ENCODE measurements at places on chromosomes 12 and 14. TPM values are rescaled to one million over a fixed set of nuclear protein-coding genes. Genes with fewer than 3 reads are reported as not detected.

- no peaks in the 10 kb centered on the region for H3K36me3 ChIP-seq
- no peak overlapping the region for H3K27ac ChIP-seq
- H3K4me3 ChIP-seq = no peak overlapping the region
- DNase-seq = no peak
- no peaks in the 10 kb centered on the region for H3K4me1 ChIP-seq
- no peaks in the 10 kb centered on the region for H3K27me3 ChIP-seq
Measured at GRCh38 chr12:46342562-46343033, 30.0 kb downstream of the SLC38A2 start.

GRCh38 chr12:66004922-66005703 is 125.4 kb downstream of the LLPH start:
- H3K4me3 ChIP-seq = no peak overlapping the region
- H3K27me3 ChIP-seq = no peaks in the 10 kb centered on the region
- no peaks in the 10 kb centered on the region for H3K4me1 ChIP-seq
- DNase-seq = no peak
- H3K27ac ChIP-seq = no peak overlapping the region

- H3K27me3 ChIP-seq = no peaks in the 10 kb centered on the region
- H3K4me1 ChIP-seq = no peaks in the 10 kb centered on the region
- H3K4me3 ChIP-seq = no peak overlapping the region
- no peaks in the 10 kb centered on the region for H3K36me3 ChIP-seq
Measured at GRCh38 chr12:108441549-108441948, 73.5 kb upstream of the FICD start.

DNA sequence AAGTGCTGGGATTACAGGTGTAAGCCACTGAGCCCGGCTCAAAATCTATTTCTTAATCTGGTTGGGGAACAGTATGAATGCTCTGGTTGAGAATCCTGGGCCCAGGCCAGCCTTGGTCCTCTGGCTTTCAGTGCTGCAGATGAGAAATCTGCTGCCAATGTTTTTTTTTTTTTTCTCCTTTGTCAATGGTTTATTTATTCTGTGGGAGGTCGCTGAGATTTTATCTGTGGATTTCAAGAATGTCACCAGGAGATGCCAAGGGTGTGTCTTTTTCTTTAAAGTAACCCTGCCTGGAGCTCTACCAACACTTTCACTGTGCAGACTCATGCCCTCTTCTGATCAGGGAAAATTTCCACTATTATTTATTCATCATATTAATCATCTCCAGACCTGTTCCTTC is 3.6 kb downstream of the SLC25A29 start:
- H3K4me1 ChIP-seq = peaks cover 4% of the 10 kb centered on the region
- no peaks in the 10 kb centered on the region for H3K36me3 ChIP-seq
- DNase-seq = no peak
- H3K27ac ChIP-seq = no peak overlapping the region
- H3K4me3 ChIP-seq = no peak overlapping the region
- no peaks in the 10 kb centered on the region for H3K27me3 ChIP-seq

DNA sequence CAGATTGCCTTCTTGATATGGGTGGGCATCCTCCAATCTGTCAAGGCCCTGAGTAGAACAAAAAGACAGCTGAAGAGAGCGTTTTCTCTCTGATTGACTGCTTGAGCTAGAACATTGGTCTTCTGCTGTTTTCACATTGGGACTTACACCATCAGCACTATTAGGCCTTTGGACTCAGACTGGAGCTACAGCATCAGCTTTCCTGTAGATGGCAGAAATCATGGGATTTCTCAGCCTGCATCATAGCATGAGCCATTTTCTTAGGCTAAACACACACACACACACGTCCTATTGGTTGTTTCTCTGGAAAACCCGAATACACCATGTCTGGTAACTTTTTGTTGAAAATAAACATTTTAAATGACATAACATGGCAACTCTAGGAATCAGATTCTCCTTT is 15.8 kb upstream of the PPM1A start:
- no peaks in the 10 kb centered on the region for H3K36me3 ChIP-seq
- no peak overlapping the region for H3K27ac ChIP-seq
- no peak overlapping the region for H3K4me3 ChIP-seq
- H3K27me3 ChIP-seq = no peaks in the 10 kb centered on the region

DNA sequence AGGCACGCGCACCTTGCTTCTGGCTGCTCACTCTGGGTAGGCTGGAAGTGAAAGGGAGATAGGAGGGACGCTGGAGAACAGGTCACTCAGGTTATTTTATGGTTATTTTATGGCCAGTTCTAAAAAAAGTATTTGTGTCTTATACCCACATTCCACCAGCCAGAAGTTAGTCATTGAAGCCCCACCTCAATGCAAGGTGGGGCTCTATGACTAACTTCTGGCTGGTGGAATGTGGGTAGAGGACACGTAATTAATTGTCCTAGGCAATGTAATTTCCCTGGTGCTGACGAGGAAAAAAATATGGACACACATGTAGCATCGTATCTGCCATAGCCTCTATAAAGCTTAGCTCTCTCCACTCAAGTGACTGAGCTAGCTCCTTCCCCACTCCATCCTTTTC is 104.9 kb downstream of the PDZRN4 start:
- H3K4me3 ChIP-seq = no peak overlapping the region
- no peak overlapping the region for H3K27ac ChIP-seq
- no peaks in the 10 kb centered on the region for H3K27me3 ChIP-seq
- H3K4me1 ChIP-seq = no peaks in the 10 kb centered on the region
- no peak for DNase-seq

- no peaks in the 10 kb centered on the region for H3K36me3 ChIP-seq
- no peaks in the 10 kb centered on the region for H3K4me1 ChIP-seq
- H3K27me3 ChIP-seq = no peaks in the 10 kb centered on the region
- H3K27ac ChIP-seq = no peak overlapping the region
Measured at GRCh38 chr14:84477996-84478395, 1051.9 kb upstream of the FLRT2 start.

- no peak overlapping the region for H3K27ac ChIP-seq
- no peaks in the 10 kb centered on the region for H3K27me3 ChIP-seq
- no peaks in the 10 kb centered on the region for H3K4me1 ChIP-seq
- H3K4me3 ChIP-seq = no peak overlapping the region
- no peak for DNase-seq
Measured at GRCh38 chr12:3805077-3805476, 52.2 kb upstream of the CRACR2A start.

DNA sequence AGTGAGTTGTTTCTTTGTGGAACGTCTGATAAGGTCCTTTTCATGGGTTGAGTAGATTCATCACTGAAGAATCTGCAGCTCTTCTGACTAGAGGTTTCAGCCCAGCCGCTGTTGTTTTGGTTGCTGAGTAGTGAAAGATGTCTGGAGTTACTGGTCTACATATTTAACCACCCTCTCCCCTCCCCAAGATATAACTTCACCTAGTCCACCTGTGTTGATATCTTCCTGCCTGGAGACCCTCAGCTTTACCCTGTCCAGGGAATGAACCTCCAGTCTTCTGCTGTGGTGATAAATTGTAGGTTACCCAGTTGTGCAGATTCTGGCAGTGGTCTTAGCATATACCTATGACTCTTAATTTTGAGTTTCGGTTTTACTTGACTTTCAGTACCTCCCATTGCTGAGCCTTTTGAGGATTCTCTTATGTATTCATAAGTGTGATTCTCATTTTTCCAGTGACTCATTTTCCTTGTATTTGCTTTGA is 62.9 kb downstream of the CCDC91 start:
- H3K27ac ChIP-seq = no peak overlapping the region
- no peaks in the 10 kb centered on the region for H3K4me1 ChIP-seq
- H3K36me3 ChIP-seq = no peaks in the 10 kb centered on the region
- H3K27me3 ChIP-seq = no peaks in the 10 kb centered on the region
- no peak overlapping the region for H3K4me3 ChIP-seq

DNA sequence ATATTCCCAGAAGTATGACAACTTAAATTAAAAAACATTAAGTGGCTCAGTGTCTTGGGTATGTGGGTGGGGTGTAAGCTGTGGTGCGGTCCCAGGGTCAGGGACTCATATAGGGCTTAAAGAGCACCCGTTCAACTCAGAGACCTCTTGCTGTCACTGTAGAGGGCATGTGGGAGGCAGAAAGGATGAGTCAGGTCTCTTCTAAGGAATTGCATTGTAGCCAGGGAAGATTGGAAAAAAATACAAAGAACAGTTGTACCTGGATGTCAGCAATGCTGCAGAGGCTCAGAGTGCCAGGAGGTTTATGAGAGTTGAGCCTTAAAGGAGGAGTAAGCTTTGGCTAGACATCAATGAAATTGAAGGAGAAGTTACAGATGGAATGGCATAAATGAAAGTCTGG is 104.1 kb downstream of the MYRFL start:
- H3K36me3 ChIP-seq = no peaks in the 10 kb centered on the region
- H3K4me1 ChIP-seq = no peaks in the 10 kb centered on the region
- H3K27me3 ChIP-seq = no peaks in the 10 kb centered on the region
- no peak for DNase-seq
- no peak overlapping the region for H3K4me3 ChIP-seq

- no peak overlapping the region for H3K4me3 ChIP-seq
- H3K27ac ChIP-seq = no peak overlapping the region
- no peaks in the 10 kb centered on the region for H3K36me3 ChIP-seq
- H3K4me1 ChIP-seq = no peaks in the 10 kb centered on the region
- no peaks in the 10 kb centered on the region for H3K27me3 ChIP-seq
Measured at GRCh38 chr14:84253326-84253725, 1276.6 kb upstream of the FLRT2 start.

GRCh38 chr12:18345021-18345735 is 83.9 kb downstream of the PIK3C2G start:
- no peak overlapping the region for H3K27ac ChIP-seq
- no peak overlapping the region for H3K4me3 ChIP-seq
- no peaks in the 10 kb centered on the region for H3K27me3 ChIP-seq
- no peaks in the 10 kb centered on the region for H3K36me3 ChIP-seq
- no peak for DNase-seq

- no peaks in the 10 kb centered on the region for H3K27me3 ChIP-seq
- DNase-seq = no peak
- H3K4me3 ChIP-seq = no peak overlapping the region
- H3K27ac ChIP-seq = no peak overlapping the region
Measured at GRCh38 chr12:127162902-127163301, 1104.1 kb upstream of the TMEM132C start.

- H3K4me1 ChIP-seq = no peaks in the 10 kb centered on the region
- no peaks in the 10 kb centered on the region for H3K36me3 ChIP-seq
- no peak overlapping the region for H3K27ac ChIP-seq
- no peak for DNase-seq
- H3K4me3 ChIP-seq = no peak overlapping the region
Measured at GRCh38 chr14:33510063-33510481, 440.8 kb downstream of the EGLN3 start.

- H3K27me3 ChIP-seq = no peaks in the 10 kb centered on the region
- no peak for DNase-seq
- H3K36me3 ChIP-seq = no peaks in the 10 kb centered on the region
Measured at GRCh38 chr12:117718141-117718540, 250.6 kb downstream of the KSR2 start.

DNA sequence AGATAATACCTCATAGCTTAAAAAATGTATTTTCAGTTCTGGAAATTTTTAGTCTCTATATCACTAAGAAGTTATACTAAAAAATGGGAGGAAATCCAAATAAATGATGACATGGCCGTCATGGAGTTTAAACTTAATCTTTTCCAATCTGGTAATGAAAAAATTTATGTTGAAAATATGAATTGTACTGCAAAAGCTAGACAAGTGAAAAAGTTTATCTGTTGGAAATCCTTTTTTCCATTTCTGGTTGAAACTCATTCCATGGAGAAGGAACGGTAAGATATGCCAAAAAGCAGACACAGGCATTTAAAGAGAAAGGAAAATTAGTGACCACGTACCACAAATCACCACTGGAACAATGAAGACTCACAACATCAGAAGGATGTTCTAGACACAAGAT is 314.2 kb upstream of the PRICKLE1 start:
- no peaks in the 10 kb centered on the region for H3K36me3 ChIP-seq
- no peak overlapping the region for H3K4me3 ChIP-seq
- no peak overlapping the region for H3K27ac ChIP-seq
- no peaks in the 10 kb centered on the region for H3K4me1 ChIP-seq
- H3K27me3 ChIP-seq = no peaks in the 10 kb centered on the region

Gene CEBPE
- total RNA-seq = not detected

Gene TSPAN19
- not detected for total RNA-seq

Gene RDH12
- total RNA-seq = not detected

Gene ETV6
- total RNA-seq = 6.7 TPM

Gene TBPL2
- total RNA-seq = not detected

Gene LRRC10
- total RNA-seq = 32.4 TPM

Gene TAS2R20
- 0.33 TPM for total RNA-seq
